ENCODE measurements at places on chromosomes 13 and 19.

- no peak overlapping the region for H3K27ac ChIP-seq
- DNase-seq, result no peak
- H3K36me3 ChIP-seq, result no peaks in the 10 kb centered on the region
- no peak overlapping the region for H3K4me3 ChIP-seq
- no peaks in the 10 kb centered on the region for H3K4me1 ChIP-seq
Observed at GRCh38 chr13:31968473-31968872, 63.1 kb upstream of the FRY start.

DNA sequence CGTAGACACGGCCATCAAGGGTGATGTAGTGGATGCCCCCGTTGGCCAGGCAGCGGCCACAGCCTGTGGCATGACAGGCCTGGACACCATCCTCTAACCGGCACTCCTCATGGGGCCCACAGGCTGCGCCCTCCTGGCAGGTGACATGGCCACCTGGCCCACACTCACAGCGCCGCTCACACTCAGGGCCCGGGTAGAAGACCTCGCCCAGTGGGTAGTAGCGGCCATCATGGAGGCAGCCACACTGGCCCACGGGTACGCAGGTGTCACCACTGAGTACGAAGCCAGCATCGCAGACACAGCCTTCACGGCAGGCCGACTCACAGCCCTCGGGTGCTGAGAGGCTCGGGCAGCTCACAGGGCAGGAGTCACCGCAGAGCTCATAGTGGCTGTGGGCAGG is 27.2 kb upstream of the FBL start:
- no peak overlapping the region for H3K27ac ChIP-seq
- peaks cover 4% of the 10 kb centered on the region for H3K4me1 ChIP-seq
- no peaks in the 10 kb centered on the region for H3K27me3 ChIP-seq
- H3K36me3 ChIP-seq, result no peaks in the 10 kb centered on the region
- DNase-seq, result no peak
- no peak overlapping the region for H3K4me3 ChIP-seq

DNA sequence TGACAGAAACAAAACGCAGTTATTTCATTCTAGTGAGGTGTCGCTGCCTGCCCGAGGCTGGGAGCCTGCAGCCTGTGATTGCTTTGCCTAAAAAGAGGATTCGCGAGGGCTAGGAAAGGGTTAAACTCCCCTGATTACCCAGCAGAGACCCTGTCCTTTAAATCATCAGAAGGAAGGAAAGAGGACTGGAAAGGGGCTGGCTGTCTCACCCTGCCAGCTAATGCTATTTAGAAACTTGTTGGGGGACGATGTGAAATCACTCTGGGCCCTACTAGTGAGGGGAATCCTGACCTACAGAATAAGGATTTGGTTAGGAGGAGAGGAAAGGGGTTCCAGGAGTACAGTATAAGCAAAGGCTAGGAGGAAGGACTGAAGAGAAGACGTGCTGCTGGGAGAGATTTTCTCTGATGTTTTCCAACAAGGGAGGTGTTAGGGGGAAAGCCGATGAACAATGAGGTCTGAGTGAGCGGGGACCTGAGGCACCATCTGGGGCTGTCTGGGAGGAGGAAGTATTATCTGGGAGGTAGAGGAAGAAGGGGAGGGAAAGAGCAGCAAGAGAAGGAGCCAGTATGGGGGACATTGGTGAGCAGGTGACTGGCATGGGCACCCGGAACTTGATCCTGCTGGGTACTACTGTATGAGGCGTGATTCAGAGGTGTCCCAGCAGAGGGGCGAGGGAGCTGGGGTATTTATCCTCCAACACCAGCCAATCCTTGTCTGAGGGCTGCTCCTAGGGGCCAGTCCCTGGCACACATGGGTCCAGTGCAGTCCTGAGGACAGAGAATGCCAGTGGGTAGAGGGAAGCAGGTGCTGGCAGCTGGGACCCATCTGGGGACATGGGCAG is 55.7 kb upstream of the PTPRS start:
- H3K27me3 ChIP-seq, result no peaks in the 10 kb centered on the region
- H3K36me3 ChIP-seq, result no peaks in the 10 kb centered on the region
- no peak for DNase-seq
- H3K4me3 ChIP-seq, result 0 out of 2 replicates have a peak overlapping the region, but pooled peaks have one; percentile 5
- H3K27ac ChIP-seq, result no peak overlapping the region

DNA sequence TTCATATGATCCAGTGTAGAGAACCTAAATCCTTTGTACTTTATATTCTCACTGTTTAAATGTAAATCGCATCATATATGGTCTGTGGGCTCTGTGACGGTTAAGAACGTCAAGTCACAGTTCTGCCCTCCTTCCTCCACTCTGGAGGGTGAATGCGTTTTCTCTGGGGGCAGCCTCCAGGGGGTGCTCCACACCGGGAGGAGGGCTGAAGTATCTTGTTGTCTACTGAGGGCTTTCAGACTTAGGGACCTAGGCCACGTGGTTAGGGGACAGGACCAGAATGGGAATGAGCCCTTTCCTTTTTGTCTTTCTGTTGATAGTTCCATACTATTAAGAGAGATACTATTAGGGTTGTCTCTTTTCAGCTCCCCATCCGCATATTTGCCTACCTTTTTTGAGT is 504.9 kb downstream of the FGF9 start:
- no peaks in the 10 kb centered on the region for H3K27me3 ChIP-seq
- no peaks in the 10 kb centered on the region for H3K36me3 ChIP-seq
- no peaks in the 10 kb centered on the region for H3K4me1 ChIP-seq
- H3K4me3 ChIP-seq, result no peak overlapping the region
- DNase-seq, result no peak

DNA sequence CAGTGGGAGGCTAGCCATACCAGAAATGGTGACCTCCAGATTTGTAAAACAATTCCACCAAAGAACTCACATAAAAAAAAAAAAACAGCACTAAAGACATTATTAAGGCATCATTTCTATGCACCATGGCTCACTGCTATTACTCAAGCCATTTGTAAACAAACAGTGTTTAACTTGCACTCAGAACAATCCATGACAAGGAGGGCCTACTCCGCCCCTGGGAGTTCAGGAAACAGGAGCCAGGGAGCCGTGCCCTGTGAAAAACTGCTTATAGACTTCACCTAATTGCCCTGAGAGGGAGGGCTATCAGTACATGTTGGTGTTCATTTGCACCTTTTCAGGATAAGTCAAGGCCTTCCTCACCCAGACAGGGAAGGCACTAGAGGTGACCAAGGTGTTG is 103.2 kb downstream of the ZNF429 start:
- H3K4me1 ChIP-seq, result peaks cover 15% of the 10 kb centered on the region
- H3K27me3 ChIP-seq, result no peaks in the 10 kb centered on the region
- no peak for DNase-seq
- H3K4me3 ChIP-seq, result no peak overlapping the region
- no peaks in the 10 kb centered on the region for H3K36me3 ChIP-seq

DNA sequence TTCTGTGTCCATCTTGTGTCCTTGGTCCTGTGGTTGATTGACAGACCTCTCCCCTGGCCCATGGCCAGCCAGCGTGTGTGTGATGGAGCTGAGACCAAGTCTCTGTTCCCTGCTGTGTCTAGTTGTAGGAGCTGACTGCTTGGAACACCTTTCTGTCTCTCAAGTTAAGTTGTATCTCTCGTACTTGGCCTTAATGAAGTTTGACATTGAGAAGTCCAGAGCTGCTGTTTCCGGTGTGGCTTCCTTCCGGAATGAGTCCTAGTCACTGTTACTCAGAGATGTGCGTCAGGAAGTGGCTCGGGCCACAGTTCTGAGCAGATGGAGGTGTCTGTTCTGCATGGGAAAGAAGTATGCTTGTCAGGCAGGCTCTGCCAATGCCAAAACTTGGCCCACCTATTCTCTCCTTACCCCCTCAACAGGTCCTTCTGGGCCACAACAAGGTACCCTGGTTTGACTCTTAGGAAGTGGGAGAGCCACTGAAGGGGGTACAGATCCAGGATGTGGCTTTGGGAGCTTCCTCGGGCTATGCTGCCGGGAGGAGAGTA is 54.3 kb downstream of the GATAD2A start:
- no peaks in the 10 kb centered on the region for H3K36me3 ChIP-seq
- DNase-seq, result no peak
- no peak overlapping the region for H3K4me3 ChIP-seq
- no peak overlapping the region for H3K27ac ChIP-seq
- H3K27me3 ChIP-seq, result no peaks in the 10 kb centered on the region

Measured in H1 (cell line).